ENCODE measurements at places on chromosomes 12 and 14. TPM values are rescaled to one million over a fixed set of nuclear protein-coding genes. Genes with fewer than 3 reads are reported as not detected.

- no peak for DNase-seq
These were observed 396.8 kb downstream of the RPS29 start for GRCh38 chr14:49189375-49189774.

- DNase-seq, result peak; percentile 73
These were observed 335.1 kb downstream of the DUSP6 start for GRCh38 chr12:89016970-89017778.

- DNase-seq, result peak; percentile 68
These were observed 19.4 kb downstream of the BDKRB1 start for GRCh38 chr14:96275177-96276112.

FOXM1 gene
- 1.2 TPM for total RNA-seq

Measured in tibial nerve (tissue), 4 donors.